OCI-LY7 (cell line): ENCODE measurements at places on chromosomes 7 and 10.

- DNase-seq, result no peak
Observed at GRCh38 chr10:84256510-84257342, 11.9 kb downstream of the RGR start.

DNA sequence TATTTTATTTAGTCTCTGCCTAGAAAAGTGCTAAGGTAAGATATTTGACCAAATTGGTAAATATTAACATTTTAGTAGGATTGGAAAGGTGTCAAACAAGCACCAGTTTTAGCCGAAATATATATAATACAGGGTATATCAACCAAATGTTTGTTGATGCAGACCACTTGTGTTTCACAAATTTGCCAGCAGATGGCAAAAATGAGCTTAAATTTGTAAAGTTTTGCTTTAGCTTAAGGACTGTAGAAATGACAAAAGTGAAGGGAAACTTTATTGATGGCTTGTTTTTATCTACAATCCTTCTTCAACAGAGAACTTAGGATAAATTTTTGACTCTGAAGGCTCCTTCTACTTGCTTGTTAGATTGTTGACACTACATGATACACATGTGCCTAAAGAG, 4.8 kb upstream of the POLR1F start:
- peak; percentile 61 for DNase-seq

- no peak for DNase-seq
Observed at GRCh38 chr7:134477954-134478353, 19.1 kb upstream of the AKR1B1 start.

GRCh38 chr10:102679596-102679995, 34.6 kb downstream of the ARL3 start:
- DNase-seq, result no peak
